Effector CD4-positive, alpha-beta T cell (primary cell): ENCODE measurements at places on chromosomes 4 and X.

- DNase-seq: no peak
Observed at GRCh38 chrX:3263681-3264126, 82.7 kb downstream of the MXRA5 start.

- DNase-seq: no peak
Observed at GRCh38 chrX:148610328-148610698, 109.9 kb downstream of the AFF2 start.

- no peak for DNase-seq
Observed at GRCh38 chr4:140642674-140643437, 74.1 kb upstream of the UCP1 start.

GRCh38 chr4:45241976-45242375, 515.6 kb upstream of the GNPDA2 start:
- no peak for DNase-seq

GRCh38 chr4:184825141-184825895, 450 bp downstream of the ACSL1 start:
- DNase-seq: peak; percentile 16

GRCh38 chr4:40669504-40669903, 39.8 kb upstream of the RBM47 start:
- DNase-seq: no peak

- DNase-seq: no peak
Observed at GRCh38 chr4:61231421-61231820, 31.3 kb downstream of the ADGRL3 start.

- DNase-seq: no peak
Observed at GRCh38 chrX:77658886-77659285, 127.1 kb downstream of the ATRX start.

DNA sequence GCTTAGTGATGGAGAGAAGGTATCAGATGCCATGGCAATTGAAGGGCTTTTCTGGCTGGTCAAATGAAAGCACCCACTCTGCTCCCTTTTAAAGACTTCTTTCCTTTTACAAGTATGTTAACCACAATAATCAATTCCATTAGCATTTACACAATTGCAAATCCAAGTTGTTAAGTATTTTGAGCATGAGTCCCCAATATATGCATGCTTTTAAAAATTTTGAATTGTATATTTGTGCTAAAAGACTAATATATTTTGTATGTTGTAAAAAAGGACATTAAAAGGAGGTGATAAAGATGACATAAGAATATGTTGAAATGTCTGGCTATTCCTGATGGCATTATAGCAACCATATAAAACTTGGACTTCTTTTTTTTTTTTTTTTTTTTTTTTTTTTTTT, 639.9 kb upstream of the CPEB2 start:
- DNase-seq: no peak

- DNase-seq: no peak
Observed at GRCh38 chr4:145251391-145251790, 71.0 kb upstream of the OTUD4 start.

DNA sequence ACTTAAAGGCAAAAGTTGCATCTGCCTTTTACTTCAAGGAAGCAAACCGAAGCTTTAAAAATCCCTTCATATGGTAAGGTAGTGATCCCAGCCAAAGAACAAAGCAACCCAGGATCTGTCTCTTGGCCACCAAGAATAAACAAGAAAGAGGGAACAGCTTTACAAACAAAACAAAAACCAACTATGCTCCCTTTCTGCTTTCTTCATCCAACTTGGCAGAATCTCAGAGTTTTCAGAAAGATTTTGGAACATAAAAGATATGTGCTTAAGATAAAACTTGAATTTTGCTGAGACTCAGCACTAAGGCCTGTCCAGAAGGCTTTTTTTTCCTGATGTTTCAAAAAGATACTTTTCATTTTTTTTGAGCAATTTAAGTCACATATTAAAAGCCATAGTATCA, 94.0 kb downstream of the COL4A6 start:
- no peak for DNase-seq
